ENCODE measurements at places on chromosomes 3 and 15. TPM values are rescaled to one million over a fixed set of nuclear protein-coding genes. Genes with fewer than 3 reads are reported as not detected.

DNA sequence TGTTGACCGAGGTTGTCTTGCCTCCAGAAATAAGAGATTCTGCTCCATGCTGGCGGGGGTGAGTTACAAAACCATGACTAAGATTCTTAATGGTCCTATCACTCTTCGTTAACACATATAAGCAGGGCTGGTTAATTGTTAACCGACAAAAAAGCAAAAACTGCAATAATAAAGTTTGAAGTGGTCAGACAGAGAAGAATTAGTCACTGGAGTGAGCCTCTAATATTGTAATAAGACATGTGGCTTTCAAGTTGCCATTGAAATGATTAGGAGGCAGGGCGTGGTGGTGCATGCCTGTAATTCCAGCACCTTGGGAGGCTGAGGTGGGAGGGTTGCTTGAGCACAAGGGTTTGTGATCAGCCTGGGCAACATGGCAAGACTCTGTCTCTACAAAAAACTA is 78.4 kb upstream of the NR2F2 start:
- DNase-seq = no peak

GRCh38 chr15:69668039-69668705 is 215.6 kb downstream of the RPLP1 start:
- DNase-seq = no peak

The LSG1 gene
- 46.1 TPM for polyA plus RNA-seq

DNA sequence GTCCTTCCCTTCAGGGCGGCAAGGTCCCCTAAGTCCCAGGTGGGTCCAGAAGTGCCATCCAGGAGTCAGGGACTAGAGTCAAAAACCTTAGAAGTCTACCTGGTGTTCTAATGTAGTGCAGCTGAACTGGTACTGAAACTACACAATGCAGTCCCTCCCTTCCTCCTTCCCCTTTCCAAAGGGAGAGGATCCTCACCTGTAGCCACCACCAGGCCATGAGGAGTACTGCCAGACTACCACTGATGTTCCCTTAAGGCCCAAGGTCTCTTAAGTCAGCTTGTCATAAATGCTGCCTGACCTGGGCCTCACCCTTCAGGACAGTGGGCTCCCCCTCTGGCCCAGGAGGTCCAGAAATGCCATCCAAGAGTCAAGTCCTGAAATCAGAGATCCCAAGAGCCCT is 98.9 kb downstream of the ULK4 start:
- no peak for DNase-seq

GRCh38 chr3:108331792-108332191 is 35.4 kb downstream of the HHLA2 start:
- DNase-seq = no peak

DNA sequence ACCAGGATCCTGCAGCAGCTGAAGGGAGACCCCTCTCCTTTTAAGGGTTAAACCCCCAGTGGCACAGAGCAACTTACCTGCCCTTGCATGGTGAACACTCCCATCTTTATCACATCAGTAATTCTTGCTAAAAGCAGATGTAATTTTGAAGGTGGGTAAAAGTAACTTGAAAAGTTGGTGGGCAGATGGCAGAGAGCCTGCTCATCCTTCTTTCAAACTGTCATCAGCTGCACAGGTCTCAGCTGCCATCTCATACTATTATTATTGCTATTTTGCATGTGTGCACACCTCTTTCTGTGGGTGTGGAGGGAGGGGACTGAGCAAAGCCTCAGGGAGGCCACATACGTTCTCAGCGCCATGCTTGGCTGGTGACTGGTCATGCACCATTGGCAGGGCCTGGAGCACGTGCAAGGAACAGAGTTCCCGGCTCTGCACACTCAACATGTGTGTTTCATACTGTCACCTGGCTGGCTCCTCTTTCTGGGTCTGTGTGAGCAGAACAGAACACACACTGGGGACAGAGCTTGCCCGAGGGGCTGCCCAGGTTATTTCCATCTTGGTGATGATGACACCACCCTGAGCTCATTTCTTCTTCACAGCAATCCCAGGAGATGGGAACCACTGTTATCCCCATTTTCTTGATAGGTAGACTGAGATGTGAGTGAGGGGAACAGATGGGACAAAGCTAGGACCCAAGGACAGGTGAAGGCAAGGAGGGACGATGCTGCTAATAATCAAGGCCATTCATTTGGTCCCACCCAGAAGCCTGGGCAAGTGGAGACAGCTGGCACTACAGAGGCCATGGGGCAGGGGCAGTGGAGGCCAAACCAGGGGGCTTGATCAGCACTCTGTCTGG is 95.8 kb upstream of the KLF13 start:
- DNase-seq = peak; percentile 46

DNA sequence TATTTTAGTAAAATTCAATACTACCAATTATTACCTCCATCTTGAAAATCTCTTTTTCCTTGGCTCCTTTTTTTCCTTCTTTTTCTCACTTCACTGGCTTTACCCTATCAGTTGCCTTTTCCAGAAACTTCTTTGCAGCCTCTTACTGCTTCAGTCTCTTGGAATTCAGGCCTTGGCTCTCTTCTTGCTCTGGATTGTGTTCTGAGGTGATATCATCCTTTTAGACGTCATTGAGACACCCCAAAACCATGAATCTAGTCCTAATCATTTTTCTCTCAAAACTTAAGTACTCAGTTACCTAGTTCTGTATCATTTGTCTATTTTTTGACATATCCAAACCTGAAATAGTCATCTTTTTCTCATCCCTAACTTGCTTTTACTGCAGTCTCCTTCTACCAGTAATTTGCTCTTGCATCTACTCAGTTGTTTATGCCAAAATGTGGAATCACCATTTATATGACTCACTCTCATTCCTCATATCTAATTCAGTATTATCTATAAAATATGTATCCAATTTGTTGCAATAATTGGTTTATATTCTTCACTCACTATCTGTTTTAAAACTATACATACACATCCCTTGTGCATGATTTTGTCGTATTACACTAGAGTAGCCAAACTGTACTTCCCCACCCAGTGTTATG is 703.2 kb upstream of the CCDC54 start:
- no peak for DNase-seq

The IMPG2 gene
- polyA plus RNA-seq = 0.70 TPM

DNA sequence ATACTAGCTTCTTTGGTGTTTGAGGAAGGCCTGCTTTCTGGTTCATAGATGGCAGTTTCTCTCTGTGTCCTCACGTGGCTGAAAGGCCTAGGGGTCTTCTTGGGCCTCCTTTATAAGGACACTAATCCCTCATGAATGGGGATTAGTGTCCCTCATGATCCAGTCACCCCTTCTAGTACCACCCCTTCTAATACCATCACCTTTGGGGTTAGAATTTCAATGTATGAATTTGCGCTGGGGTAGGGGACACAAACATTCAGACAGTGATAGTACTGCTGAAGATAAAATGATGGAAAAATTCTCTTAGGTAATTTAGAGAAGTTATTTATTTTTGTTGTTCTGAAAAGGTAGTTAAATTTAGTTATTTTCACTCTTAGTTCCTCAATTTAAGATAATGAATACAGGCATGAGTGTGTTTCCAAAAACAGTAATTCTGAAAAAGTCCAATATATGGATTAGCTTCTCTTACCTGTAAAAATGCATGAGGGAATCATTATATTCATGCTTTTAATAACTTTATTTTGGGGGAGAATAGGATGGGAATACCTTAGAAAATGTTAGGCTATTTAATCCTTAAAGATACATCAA is 103.6 kb downstream of the FNDC3B start:
- DNase-seq = no peak

The TUSC7 gene
- polyA plus RNA-seq = not detected

DNA sequence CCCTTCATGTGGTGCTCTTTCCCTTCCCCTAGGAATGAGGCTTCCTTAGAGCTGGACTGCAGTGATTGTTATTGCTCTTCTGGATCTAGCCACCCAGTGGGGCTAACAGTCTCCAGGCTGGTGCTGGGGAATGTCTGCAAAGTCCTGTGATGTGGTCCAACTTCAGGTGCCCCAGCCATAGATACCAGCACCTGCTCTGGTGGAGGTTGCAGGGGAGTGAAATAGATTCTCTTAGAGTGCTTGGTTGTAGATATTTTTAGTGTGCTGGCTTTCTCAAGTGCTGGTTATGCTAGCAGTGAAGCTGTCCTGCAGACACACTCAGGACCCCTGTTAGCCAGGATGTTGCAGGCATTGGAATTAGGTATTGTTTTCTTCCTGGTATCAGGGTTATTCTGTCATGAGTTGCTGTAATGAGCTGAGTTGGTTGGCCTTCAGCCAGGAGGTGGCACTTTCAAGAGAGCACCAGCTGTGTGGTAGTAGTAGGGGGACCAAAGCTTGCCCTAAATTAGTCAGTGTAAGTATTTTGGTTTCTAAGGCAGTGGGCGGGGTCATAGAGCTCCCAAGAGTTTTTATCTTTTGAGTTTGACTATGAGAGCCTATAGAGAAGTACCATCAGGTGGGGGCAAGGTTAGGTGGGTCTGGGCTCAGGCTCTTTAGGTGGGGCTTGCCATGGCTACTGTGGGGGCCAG is 317.5 kb upstream of the SGO1 start:
- DNase-seq = no peak

The GRK7 gene
- 0.11 TPM for polyA plus RNA-seq

- no peak for DNase-seq
Observed at GRCh38 chr3:68057637-68058320, 403.4 kb upstream of the SUCLG2 start.

DNA sequence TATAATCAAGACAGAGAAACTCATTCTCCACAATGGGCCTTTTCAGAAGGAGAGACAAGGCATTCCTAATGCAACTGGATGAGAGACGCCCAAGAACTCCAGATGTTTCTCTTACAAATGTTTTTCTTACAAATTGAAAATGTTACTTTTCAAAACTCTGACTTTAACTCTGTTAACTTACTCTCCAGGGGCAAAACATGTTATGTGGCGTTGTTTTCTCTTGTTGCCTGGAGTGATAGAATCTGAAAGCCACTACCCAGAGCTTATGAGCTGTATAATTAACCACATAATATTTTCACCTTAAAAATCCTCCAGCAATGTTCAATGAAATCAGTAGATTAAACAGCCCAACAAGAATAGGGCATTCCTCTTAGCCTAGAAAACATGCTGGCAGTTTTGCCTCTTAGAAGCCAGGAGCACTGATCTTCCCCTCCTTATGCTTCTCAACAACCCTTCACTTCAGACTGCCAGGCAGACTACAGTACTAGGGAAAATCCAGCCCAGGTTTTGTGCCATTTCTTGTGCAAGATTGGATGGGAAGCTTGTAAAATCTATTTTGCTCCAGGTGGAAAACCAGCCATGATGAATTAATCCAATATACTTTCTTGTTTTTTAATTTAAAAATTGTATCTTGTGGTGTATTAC is 186.7 kb upstream of the GADL1 start:
- DNase-seq = no peak

DNA sequence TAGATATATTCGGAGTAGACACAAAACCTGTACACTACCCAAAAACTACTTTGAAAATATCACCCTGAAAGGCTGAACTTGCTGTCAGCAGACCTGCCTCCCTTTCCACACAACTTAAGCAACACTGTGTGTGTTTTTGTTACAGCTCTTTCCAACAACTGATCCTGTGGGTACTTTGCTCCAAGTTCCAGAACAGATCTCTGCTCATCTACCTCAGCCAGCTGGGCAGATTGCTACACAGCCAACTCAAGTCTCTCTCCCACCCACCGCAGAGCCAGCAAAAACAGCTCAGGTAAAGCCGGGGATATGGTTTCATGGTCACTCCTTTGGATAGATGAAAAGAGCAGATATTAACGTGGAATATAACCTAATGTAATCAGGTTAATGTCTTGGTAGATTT is 19.7 kb upstream of the SLC22A13 start:
- DNase-seq = no peak
